NCI-H1048 (cell line): ENCODE measurements at places on chromosomes 11 and 22.
A peak's percentile ranks its signal among the peaks of the same experiment; 100 is the strongest.

- no peak for DNase-seq
Measured at GRCh38 chr22:29820961-29821290, 17.1 kb downstream of the ASCC2 start.

GRCh38 chr11:62535802-62536201 is 10.8 kb downstream of the AHNAK start:
- no peak for DNase-seq

DNA sequence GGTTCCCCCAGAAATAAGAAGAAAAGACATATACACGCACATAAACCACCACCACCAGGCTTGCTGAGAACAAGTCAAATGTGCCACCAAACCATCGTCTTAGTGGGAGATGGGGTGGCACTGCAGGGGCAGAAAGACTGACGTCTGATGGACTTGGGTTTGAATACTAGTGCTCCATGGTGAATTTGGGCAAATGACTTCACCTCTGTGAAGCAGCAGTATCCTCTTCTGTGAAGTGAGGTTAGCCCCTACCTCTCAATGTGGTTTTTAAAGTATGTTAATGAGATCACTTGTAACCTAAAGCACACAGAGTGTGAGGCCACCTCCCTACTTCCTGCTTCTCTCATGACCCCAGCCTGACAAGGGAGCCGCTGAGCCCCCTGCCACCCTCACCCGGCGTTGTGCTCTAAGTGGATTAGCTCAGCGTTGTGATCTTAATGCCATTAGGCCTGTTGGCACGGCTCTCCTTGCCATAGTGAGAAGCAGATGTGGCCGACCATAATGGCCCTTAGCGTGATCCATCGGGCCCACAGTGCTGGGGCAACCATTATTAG is 14.4 kb downstream of the ZBTB16 start:
- DNase-seq: no peak

DNA sequence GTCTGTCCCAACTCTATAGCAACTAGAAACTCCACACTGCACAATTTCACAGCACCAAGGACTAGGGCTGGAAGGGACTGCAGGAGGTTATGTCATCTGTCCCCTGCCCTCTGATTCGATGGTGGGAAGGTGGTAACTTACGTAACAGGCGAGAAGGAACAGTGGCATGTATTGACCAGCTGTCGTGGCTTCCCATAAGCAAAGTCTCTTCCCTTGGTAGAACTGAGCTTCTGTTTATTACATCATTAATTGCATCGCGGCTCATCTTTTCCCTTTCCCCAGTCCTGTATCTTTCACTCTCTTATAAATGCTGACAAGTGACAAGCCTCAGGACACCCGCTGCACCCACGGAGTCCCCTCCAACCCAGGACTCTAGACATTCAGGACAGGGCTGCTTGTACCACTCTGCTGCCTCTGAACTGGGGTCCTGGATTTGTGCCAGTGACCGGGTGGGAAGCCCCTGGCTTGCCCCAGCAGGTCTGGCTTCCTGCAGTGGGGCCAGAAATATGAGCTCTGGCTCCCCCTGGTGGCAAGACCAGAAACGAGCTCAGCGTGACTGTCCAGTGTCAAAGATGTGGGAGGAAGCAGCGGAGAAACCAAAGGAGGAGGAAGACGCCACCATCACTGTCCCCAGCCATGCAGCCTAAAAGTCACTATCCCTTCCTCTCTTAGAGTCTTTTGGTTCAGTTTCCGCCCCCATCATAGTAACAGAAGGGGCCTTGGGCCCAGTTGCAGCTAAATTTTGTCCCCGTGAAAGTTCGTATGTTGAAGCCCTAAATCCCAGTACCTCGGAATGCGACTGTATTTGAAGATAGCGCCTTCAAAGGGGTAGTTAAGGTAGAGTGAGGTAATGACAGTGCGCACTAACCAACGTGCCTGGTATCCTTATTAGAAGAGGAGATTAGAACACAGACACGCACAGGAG is 84.5 kb downstream of the ISX start:
- no peak for DNase-seq

- DNase-seq: no peak
Measured at GRCh38 chr22:48742556-48743343, 1084.9 kb downstream of the BRD1 start.

DNA sequence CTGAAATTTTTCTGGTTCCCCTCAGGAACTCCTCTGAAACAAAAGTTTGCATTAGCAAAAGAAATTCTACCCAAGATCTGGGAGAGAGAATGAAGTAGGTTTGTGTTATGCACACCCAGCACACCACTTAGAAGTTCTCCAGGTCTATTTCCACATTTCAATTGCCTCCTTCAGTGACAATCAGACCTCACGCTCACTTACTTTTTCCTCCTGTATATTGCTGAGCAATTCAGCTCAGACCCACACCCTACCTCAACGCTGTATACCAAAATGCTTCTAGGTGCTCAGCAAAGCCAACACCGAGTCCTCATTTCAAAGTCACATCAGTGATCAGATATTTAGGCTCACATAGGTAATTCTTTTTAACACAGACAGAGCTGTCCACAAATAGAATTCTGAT is 19.2 kb downstream of the MRGPRX3 start:
- no peak for DNase-seq

DNA sequence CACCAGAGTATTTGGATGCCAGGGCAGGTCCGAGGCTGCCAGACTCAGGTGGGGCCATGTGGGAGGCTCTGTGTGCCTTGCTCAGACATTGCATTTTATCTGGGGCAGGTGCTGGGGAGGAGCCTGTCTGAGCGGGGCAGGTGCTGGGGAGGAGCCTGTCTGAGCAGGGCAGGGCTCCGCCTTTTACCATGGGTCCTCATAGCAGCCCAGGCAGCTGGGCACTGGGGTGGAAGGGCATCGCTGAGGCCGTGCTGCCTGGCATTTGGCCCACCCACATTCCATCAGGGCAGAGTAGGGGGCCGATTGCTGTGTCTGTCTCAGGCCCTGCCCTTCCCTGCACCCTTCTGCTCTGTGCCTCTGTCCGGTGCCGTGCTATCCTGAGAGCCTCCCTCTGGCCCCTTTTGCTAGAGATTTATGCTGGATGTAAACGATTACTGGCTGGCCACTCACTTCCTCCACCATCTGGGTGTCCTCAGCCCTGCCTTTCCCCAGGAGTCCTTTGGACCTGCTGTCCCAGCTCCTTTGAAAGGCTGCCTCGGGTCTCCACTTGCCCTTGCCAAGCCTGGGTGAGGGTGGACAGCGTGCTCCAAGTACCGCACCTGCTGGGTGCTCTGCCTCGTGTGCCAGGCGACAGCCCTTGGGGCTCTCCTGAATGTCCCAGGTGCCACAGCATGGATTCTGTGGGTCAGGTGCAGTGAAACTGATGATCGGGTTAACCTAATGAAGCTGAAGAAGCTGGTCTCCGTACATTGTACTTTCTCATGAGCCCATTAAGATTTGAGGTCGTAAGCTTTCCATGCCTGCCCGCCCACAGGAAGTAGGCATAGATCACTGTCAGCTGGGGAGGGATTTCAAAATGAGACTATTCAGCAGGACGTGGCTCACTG is 281.6 kb downstream of the TBC1D22A start:
- peak; percentile 75 for DNase-seq

DNA sequence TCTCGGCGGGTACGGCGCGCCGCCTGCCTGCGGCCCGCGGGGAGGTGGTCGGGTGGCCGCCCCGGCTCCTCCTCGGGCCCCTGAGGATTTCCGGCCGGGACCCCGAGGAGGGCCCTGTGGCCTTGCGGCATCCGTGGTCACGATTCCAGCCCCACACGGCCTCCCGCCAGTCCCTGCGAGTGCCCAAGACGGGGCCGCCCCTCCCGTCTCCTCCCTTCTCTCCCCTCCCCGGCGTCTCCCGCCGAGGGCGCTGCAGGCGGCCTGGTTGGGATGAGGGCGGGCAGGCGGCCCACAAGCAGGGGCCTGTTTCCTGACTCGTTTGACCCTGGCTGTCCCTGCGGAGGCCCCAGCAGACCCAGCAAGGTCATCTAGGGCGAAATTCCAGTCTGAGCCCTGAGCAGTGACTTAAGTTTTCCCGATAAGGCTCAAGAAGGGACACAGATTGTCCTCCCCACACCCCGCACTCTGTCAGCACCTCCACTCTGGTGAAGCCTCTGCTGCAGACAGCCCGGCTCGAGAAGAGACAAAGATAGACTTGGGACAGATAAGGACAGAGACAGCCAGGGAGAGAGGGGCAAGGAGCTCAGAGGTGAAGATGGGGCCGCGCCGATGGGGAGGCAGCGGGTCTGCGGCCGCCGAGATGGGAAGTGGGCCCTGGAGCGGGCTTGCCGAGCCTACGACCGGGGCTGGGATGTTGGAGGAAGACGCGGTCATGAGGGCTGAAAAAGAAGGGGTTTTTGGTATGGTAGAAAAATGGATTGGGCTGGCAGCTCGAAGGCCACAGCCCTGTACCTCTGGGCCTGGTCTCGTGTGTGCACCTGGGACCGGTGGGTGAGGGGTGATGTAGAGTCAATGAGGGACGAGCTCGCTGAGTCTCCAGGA is 95.0 kb downstream of the SWAP70 start:
- DNase-seq: no peak

- no peak for DNase-seq
Measured at GRCh38 chr11:37721485-37721884, 1123.4 kb upstream of the RAG2 start.

- DNase-seq: no peak
Measured at GRCh38 chr11:5043380-5043779, 2.9 kb upstream of the OR52J3 start.

GRCh38 chr11:35115688-35116030 is 23.3 kb upstream of the CD44 start:
- no peak for DNase-seq

- no peak for DNase-seq
Measured at GRCh38 chr22:49213731-49214352, 613.8 kb downstream of the BRD1 start.

DNA sequence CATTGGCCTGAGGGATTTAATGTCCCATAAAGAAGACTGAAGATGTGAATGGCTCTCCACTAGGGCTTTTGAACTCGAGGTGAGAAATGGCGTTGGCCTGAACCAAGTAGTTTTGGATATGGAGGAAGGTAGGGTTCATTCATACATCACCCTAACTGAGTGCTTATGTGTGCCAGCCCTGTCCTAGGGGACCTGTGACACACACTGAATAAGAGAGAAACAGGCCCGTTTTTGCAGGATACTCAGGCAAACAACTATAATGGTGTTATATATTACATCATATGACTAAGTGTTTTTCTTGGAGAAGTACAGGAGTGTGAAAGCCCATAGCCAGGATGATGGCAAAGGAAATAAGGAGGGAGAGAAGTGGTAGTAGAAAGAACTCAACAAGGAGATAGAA is 368.1 kb downstream of the TMEM135 start:
- no peak for DNase-seq

DNA sequence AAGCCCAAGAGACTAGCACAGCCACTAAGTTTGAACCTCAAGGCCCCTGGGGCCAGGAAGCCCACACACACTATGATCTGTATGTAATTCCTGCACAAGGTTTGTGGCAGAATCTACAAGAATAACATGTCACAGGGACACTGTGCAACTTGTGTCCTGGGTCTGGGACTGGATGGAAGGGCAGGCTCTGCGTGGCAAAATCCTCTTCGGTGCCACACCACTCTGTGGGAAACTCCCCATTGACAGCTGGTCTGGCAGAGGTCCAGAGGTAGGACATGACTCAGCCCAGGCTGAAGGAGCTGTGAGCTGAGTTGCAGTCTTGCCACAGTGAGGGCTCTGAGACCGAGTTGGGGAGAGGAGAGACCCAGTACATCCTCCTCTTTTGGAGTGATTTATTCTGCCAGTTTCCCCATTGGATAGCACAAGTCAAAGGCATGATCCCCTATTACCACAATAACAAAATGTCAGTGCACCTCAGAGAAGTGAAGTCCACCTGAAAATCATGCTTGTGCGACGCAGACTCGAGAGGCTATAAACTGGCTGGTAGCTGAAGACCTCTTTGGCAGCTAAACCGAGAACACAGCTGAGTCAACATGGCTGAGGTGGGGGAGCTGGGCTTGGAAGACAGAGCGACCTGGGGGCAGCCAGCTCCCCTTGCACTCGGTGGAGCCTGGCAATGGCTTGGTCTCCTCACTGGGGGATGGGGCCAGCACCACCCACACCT is 23.3 kb upstream of the SERPIND1 start:
- DNase-seq: no peak

DNA sequence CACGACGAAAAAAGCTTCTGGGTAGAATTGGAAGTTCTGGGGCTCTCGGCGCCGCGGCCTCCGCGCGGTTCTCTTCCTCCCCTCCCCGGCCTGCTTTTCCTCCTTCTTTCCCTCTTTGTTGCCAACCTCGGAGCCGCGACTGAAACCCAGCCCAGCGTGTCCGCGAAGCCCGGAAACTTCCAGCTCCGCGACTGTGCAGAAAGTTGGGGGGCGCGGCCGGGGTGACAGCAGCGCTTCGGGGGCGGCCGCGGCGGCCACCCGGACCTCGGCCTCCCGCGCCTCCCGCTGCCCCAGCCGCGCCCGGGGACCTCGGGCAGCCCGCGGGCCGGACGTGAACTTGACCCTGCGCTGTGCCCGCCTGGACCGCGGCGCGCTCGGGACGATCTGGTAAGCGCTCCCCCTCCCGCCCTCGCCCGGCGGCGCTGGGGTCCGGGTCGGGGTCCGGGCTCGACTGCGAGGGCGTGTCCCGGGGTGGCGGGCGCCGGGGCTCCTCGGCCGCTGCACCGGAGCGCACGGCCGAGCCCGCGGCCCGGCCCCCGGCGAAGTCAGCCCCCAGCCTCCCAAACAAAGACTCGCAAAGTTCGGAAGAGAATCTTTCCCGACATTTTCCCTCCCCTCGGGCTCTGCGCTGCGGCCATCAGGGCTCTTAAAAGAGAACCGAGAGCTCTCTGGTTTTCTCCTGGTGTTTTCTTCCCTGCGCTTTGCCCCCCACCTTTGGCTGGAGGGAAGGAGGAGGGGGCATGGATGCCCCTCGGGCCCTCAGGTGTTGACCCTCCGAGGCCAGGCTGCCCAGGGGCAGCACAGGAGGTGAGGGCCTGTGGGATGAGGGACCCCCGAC is 67.9 kb upstream of the WNT7B start:
- DNase-seq: no peak

DNA sequence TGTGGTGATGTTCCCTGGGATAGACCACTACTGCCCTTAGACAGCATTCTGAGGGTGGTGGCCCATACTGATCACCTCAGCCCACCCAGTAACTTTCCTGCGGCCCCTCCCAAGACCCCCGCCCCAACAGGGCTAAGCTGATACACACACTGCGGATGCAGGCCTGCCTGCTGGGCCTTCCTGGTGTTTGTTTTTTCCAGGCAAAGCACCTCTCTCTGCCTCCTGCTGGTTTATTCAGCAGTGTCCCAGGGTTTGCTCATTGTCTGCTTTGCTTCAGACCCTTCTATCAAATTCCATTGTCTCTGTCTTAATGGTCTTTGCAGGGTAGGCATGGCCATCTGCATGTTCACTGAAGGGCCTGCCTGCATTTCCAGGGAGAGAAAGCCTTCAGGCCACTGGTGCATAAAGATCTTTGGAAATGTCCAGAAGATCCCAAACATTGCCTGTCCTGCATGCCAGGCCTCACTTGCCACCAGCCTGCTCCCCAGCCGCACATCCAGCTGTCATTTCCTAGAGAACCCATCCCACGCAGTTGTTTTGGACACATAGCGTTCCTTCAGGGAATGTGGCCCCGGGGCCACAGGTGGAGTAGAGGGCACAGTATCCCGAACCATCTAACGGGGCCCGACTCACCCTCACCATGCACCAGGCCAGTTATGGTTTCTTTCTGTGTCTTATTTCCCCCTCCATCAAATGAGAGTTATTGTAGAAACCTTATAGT is 50.2 kb downstream of the BCR start:
- DNase-seq: no peak
